AG09319 (cell line): ENCODE measurements at places on chromosomes 13 and 19.

GRCh38 chr13:113741191-113741668 is 17.8 kb upstream of the TMEM255B start:
- no peak for DNase-seq

GRCh38 chr19:18389726-18390064 is 3.7 kb downstream of the GDF15 start:
- DNase-seq: no peak

- no peak for DNase-seq
Measured at GRCh38 chr19:8528500-8528899, 14.5 kb upstream of the ZNF414 start.

- DNase-seq: no peak
Measured at GRCh38 chr13:24630851-24631620, 49.2 kb upstream of the ATP12A start.

- no peak for DNase-seq
Measured at GRCh38 chr19:44789943-44790483, 12.3 kb downstream of the CBLC start.

DNA sequence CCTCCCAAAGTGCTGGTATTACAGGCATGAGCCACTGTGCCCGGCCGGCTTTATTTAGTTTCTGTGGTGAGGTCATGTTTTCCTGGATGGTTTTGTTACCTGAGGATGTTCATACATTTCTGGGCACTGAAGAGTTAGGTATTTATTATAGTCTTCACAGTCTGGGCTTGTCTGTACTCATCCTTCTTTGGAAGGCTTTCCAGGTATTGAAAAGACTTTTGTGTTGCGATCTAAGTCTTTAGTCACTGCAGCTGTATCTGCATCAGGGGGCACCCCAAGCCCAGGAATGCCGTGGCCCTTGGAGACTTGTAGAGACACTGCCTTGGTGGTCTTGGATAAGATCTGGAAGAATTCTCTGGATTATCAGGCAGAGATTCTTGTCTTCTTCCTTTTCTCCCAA is 12.8 kb downstream of the BLOC1S3 start:
- DNase-seq: no peak

- DNase-seq: no peak
Measured at GRCh38 chr13:59145381-59145780, 1018.3 kb downstream of the DIAPH3 start.

DNA sequence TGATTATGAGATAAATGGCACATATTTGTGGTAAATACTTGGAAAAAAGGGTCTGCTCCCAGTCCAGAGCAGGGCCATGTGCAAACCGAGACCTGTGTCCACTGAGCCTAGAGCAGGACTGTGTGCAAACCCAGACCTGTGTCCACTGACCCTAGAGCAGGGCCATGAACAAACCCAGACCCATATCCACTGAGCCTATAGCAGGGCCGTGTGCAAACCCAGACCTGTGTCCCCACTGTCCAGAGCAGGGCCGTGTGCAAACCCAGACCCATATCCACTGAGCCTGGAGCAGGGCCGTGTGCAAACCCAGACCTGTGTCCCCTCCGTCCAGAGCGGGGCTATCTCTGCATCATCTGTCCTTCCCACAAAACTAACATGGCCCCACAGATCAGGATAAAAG is 136.0 kb downstream of the ATP11A start:
- DNase-seq: no peak

DNA sequence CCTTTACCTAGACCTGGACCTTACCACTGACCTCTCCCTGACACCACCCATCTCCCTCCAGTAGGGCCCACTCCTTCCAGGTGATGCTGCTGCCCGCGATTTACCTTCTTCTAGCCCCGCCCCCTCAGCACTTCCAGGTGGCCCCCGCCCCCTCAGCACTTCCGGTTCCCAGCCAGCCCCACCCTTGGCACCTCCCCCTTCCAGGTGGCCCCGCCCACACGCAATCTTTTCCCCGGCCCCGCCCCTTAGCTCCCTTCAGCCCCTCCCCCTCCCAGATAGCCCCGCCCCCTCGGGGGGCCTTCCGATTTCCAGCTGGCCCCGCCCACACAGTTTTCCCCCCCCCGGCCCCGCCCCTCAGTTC is 586 bp downstream of the LIG1 start:
- peak; percentile 20 for DNase-seq

GRCh38 chr13:112716841-112717520 is 27.1 kb downstream of the ATP11A start:
- no peak for DNase-seq

DNA sequence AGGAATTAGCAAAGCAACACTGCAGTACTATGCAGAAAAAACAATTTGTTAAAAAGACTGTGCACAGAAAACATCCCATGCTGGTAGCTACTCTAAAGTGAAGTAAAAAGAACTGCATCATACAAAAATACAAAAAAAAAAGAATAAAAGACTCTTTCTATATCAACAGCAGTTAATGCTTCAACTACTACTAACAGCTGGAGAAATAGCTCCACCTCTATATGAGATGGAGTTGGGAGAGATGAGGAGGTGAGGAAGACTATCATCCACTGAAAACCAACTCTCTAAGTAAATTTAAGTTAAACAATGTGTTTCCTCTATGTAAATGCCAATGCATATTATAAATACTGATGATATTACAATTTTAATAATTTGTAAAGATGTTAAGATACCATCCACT is 1.8 kb downstream of the ZC3H13 start:
- DNase-seq: no peak

- DNase-seq: no peak
Measured at GRCh38 chr13:40520916-40521315, 145.5 kb downstream of the FOXO1 start.

GRCh38 chr13:81171065-81171647 is 830.2 kb upstream of the SPRY2 start:
- no peak for DNase-seq

DNA sequence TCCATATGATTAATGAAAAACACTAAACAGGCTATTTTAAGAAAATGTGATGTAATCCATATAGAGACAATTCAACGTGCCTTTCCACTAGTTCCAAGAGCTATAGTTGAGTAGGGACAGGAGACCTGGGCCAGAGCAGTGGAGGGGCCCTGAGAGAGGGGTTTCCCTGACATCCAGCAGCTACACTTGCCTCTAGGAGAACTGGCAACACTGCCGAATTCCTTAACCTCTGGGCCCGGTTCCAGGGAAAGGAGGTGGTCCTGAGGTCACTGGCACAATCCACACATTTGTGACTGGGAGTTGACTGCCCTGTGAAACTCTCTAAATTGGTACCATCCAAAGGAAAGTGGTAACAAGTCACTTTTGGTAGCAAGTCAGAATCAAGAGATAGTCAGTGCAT is 264.4 kb downstream of the DCLK1 start:
- DNase-seq: no peak

GRCh38 chr13:107374038-107374437 is 806.1 kb upstream of the ARGLU1 start:
- DNase-seq: no peak
